ENCODE measurements at places on chromosomes 7 and 10.

DNA sequence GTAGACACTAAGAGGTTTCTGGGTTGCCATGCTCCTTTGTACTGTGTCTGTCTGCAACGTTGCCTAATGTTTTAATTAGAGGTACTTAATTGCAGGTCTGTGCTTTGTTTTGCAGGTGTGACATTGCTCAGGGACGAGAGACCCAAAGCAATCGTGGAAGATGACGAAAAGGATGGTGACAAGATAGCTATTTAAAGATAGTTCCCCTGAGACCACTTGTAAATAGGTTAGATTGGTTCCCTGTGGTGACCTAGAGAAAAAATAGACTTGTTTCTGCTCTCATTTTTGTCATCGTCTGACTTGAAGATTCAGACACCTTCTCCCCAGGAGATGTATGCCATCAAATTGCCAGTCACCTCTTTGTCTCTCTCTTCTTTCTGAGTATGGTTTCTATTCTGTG is 20.1 kb downstream of the PPP1R17 start:
- no peak for DNase-seq

GRCh38 chr7:125431349-125431748 is 501.7 kb upstream of the POT1 start:
- no peak for DNase-seq

DNA sequence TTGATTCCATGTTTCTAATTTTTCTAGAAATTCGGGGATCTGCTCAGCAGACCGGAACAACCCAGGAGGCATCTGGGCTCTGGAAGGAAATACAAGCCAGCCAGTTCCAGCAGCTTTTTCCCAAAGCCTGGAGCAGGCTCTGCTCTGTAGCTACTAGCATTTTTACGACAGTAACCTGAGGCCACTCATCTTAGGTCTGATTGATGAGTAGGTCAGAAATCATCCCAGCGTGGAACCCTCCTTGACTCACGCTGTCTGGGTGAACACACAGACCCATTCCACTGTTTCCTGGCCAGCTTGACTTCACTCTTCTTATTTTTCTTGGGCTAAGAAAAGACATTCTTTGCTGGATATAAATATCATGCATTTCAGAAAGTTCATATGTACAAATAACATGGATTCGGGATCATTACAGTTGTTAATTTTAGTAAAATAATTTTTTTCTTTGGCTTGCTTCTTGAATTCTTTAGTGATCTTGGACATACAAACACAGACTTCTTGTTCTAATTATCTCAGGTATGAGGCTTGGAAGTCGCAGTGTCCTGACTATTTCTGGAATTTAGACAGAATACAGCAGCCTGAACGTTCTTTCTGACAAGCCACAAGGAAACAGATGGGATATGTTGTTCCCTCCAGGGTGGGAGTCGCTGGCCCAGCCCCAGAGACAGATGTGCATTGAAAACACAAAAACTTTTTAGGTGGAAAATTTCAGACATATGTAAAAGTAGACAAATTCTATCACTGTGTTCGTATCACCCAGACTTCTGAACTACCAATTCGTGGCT is 54.6 kb upstream of the PITRM1 start:
- DNase-seq: no peak

DNA sequence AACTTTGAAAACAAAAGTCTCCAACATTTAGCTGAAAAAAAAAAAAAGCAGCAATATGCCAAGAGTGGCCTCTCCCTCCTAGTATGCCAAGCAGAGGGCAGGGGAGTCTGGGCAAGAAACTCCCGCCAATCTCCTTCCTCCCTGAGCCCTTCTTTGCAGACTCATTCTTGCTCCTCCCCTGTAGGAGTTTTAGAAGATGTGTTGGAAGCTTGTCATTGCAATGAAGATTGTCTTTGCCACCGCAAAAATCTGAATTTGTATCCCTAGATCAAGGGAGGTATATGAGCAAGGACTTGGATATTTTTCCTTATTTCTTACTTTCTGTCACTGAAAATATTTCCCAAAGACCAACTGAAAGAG is 2.6 kb upstream of the TNS3 start:
- DNase-seq: no peak

- DNase-seq: no peak
Measured at GRCh38 chr10:52778511-52779392, 6.2 kb upstream of the MBL2 start.

DNA sequence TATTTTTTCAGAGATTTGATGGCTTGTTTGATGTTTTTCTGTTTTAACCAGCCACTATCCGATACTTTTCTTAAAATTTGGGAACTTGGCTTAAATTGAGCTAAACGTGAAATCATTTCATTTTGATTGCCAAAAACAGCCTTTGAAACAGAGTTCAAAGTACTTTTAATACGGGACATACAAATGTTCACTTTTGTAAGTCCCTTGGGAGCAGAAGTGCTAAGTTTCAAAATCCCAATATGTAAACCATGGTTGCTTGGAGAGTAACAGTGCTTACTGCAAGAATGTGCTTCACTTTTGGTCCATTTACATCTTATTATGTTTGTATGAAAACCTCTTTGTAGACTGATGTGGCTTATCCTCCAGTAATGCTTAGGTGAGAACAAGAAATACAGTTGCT is 10.9 kb downstream of the PNPLA8 start:
- DNase-seq: no peak

DNA sequence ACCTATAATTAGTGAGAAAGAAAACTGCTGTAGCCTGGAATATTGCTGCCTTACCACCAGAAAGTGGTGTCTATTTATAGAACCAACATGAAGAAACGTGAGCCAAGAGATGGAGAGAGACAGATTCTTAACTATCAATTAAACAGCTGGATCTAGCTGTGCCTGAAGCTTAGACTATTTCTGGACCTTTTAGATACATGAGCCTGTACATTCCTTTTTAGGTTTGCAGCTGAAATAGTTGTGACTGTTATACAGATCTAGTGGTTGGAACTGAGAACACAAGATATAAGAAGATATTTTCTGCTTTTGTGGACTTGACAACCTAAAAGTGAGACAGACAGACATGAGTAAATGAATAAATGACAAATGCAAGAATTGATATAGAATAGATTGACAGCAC is 73.4 kb downstream of the CDK14 start:
- DNase-seq: no peak

- DNase-seq: peak; percentile 24
Measured at GRCh38 chr7:159130820-159131219, 13.8 kb downstream of the VIPR2 start.

GRCh38 chr7:140206616-140207389 is 30.0 kb upstream of the KDM7A start:
- DNase-seq: no peak

- DNase-seq: no peak
Measured at GRCh38 chr7:30642789-30643188, 39.5 kb downstream of the CRHR2 start.

- no peak for DNase-seq
Measured at GRCh38 chr10:31138026-31138553, 106.4 kb upstream of the ZNF438 start.

DNA sequence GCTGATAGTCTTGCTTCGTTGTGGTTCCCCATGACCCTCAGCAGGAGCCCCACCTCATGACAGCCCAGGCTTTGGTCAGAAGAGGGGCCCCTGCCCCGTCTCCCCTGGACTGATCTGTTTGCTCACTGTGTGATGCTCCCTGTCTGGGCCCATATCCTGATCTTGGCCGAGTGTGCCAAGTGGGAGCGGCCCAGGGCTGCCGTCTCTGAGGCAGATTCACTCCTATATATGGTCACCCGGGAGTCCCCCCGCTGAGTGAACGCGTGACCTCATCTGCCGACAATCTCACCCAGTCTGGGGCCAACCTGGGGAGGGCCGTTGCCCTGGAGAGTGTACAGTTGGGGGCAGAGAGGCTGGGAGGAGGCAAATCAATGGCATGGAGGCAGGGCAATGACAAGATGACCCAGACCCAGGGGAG is 34.5 kb downstream of the PPIF start:
- DNase-seq: peak; percentile 84

All from suprapubic skin (tissue), 4 donors.